Tongue (tissue), 3 donors: ENCODE measurements at places on chromosomes 16 and 17. TPM values are rescaled to one million over a fixed set of nuclear protein-coding genes. Genes with fewer than 3 reads are reported as not detected.

The KIF18B gene
- 3.6 TPM for total RNA-seq

DNA sequence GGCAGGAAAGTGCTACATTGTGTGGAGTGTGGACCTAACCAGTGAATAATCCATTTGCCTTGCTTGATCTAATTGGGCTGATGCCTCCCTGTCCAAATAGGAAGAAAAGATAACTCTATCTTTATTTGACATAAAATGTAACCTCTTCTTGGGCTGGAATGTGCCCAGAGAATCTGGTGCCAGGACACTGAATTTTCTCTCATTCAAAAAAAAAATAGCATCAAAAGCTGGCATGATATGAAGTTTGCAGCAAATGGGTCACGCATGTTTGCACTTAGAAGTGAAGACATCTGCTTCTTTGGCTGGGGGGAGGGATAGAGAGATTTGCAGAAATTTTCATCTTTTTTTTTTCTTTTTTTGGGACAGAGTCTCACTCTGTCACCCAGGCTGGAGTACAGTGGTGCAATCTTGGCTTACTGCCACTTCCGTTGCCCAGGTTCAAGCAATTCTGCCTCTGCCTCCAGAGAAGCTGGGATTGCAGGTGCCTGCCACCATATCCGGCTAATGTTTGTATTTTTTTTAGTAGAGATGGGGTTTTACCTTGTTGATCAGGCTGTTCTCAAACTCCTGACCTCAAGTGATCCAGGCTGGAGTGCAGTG lies 478.2 kb upstream of the EEF2KMT start:
- peak; percentile 72 for DNase-seq

DNA sequence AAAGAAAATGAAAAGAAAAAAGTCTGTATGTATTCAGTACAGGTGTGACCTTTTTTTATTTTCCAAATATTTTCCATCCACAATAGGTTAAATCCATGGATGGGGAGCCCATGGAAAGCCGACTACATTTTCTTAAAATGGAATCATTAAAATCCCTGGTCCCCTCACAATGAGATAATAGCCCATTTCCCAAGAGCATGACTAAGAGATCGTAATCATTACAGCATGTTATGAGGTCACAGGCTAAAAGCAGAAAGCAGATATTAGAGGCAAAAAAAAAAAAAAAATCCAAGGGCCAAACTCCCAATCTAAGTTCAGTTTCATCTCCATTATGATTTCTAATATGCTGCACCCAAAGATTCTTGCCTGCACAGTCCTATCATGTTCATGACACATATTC lies 44.7 kb downstream of the CYTH1 start:
- no peak for DNase-seq

GRCh38 chr16:56041556-56042140 lies 149.6 kb upstream of the GNAO1 start:
- DNase-seq: peak; percentile 17

The KRTAP3-2 gene
- not detected for total RNA-seq

The KRT20 gene
- total RNA-seq: 0.51 TPM

The IL34 gene
- total RNA-seq: 13.4 TPM

DNA sequence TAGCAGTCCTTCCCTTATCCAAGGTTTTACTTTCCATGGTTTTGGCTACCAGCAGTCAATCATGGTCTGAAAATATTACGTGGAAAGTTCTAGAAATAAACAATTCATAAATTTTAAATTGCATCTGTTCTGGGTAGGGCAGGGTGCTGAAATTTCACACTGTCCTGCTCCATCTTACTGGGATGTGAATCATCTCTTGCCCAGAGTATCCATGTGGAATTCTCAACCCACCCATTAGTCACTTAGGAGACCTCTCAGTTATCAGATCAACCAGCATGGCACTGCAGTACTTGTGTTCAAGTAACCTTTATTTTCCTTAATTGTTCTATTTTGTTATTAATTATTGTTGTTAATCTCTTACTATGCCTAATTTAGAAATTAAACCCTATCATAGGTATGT lies 202.8 kb upstream of the CPHXL start:
- no peak for DNase-seq

The BAHCC1 gene
- total RNA-seq: 13.7 TPM

The PSMD11 gene
- 94.2 TPM for total RNA-seq

DNA sequence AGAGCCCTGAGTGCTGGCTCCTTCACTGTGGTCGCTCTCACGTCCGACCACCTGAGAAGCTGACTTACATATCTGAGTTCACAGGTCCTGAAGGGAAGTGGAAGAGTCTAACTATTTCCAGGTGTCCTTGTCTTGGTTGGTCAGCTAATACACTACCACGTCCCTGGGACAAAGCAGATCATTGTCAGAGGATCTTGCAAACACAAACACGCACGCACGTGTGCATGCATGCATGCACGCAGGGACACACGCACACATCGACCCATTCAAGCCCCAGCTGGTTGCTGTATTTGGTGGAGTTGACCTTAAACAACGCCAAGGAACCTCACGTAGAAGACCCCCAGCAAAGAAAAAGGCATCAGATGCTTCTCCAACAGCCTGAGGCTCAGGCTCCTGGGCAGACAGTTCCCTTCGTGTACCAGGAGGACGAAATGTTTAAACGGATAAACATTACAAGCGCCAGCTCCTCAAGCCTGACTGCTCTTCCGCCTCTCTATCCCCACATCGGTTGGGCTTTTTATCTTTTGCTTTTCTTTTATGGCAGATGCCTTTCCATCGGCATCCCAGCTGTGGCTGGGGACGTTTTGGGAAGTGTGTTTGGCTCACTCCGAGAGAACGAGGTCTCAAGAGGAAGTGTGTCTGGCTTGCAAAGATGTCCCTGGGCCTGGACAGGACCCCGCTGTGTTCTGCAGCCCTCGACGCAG lies 95.8 kb downstream of the TBC1D16 start:
- DNase-seq: no peak

The SLC13A2 gene
- total RNA-seq: 1.1 TPM

DNA sequence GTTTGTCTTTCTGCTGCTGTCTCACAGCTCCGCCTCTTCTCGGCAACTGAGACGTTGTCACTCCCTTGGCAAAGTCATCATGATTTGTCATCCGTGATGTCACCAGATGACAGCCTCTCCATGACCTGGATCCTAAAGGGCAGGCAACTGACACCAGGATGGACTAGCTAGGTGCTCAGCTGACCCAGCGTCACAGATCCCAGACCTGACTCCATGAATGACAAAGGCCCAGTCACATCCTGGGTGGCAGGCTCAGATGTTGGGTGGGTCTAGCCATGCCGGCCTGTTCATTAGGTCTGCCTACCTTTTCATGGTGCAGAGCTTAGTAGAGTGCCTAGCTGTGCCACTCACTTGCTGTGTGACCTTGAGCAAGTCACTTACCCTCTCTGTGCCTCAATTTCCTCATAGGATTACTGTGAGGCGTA lies 3.8 kb upstream of the TMEM238L start:
- no peak for DNase-seq

DNA sequence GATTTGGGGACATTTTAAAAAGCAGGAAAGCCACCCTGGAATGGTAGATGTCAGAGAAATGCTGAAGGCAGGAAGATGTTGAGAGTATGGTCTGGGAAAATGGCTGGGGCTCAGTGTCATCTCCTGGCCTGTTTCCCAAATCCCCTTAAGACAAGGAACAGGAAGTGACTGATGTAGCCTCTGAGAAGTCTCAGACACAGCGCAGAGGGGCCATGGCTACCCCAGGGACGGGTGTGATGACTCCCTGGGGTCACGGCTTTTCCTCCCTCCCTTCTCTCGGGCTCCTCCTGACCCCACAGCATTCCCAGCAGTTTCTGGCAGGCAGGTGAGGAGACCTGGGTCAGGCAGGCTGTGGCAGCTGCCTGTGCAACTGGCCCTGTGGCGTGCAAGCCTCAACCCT lies 45.4 kb downstream of the RAP1GAP2 start:
- DNase-seq: no peak

DNA sequence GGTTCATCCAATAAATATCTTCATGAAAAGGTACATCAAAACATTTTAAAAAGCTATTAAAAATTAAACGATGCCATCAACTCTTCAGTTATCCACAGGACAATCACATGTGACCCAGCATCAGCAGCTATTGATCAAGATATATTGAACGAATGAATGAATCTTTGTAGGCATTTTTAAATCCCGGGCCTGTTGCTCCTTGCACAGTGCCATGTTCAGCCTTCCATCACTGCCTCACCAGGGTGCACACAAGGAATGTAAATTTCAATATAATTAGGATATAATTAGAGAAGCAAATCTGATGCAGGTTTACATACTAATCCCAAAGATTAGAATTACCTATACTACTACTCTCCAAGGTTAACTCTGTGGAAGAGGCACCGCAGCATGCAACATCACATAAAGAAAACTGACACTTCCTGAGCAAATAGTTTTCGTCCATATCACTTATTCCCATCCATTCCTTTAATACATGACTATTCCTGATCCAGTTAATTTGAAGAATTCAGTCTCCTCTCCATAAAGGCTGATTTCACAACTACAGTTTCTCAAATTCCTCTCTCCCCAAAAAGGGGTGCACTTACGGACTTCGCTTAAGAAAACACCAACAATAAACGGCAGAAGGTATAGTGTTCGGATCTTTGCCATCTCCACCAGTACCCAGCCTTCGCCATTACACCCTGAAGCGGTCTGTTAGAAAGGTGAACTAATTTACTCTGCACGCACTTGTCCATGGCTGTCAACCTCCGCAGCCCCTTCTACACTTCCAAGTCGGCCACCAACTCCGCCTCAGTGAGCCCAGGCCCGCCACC lies 938 bp downstream of the NCOR1 start:
- DNase-seq: no peak

DNA sequence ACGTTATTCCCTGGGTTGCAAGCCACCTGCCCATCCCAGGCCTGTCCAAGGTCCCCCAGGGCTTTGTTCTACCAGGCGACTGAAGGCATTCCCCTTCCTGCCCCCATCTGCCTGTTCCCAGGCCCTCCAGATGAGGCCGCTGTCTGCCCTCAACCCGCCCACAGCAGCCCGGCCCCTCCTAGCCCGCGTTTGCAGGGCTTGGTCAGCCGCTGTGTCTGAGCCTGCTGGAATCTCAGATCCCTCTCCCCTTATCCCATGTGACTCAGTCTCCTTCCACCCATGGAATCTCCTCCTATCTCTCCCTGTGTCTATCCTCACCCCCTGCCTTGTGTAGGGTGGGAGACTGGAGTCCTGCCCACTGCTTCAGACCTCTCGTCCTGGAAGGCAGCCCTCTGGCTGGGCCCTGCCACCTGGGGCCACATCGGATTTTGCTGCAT lies 186.0 kb upstream of the TNRC6C start:
- DNase-seq: peak; percentile 37

- DNase-seq: peak; percentile 73
Measured at GRCh38 chr17:49035470-49036269, 38.5 kb downstream of the IGF2BP1 start.

GRCh38 chr16:52066962-52067361 lies 480.0 kb downstream of the TOX3 start:
- DNase-seq: no peak

The MTSS2 gene
- 52.3 TPM for total RNA-seq

DNA sequence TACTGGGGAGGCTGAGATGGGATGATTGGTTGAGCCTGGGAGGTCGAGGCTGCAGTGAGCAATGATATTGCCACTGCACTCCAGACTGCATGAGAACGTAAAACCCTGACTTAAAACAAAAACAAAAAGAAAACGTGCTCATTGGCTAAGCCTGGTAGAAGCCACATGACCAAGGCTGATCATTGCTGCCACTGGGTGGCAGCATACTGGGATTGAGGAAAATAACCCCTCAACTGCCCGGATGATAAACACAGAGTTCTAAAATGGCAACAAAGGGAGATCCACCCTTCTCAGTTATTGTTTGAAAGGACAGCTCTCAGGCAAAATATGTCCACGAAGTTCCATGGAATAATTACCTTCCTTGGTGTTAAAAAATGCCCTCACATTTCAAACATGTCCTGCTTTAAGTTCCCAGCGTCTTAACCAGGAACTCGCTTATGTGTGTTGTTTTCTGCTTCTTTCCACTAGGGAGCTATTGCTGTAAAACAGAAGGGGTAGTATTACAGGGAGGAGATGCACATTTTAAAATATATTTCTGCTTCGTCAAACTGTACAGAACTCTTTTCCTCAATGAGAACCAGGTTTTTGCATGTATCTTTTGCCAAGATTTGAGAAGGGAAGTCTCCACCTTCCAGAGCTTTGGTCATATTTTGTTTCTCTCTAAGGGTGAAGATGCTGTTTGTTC lies 675.3 kb downstream of the MAF start:
- peak; percentile 53 for DNase-seq

DNA sequence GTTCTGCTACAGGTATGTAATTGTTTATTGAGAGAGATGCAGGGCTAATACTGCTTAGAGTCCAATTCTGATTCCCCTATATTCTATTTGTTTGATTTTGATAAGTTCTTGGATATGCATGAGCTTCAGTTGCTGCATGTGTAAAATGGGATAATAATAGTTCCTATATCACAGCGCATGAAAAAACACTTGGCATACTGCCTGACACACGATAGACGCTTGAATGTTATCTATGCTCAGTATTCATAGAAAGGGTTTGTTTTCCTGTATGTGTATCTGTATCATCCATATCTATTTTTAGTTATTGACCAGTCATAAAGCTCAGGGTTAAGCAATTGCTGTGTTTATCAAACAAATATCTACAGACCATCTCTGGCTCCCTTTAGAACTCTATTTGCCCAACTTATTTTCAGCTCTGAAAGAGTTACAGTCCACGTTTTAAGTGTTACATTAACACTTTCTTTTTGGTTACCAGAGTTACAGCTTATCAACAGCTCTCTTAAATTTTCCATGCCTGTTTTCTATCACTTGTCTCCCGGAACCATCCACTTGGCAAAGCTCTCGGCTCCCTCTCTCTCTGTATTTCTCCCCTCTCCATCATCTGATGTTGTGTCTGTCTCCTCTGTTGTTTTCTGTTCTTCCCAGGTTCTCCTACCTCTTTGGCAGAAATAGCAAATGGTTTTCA lies 334.8 kb downstream of the CBLN1 start:
- DNase-seq: no peak
